ENCODE measurements at places on chromosomes 3 and 15.

DNA sequence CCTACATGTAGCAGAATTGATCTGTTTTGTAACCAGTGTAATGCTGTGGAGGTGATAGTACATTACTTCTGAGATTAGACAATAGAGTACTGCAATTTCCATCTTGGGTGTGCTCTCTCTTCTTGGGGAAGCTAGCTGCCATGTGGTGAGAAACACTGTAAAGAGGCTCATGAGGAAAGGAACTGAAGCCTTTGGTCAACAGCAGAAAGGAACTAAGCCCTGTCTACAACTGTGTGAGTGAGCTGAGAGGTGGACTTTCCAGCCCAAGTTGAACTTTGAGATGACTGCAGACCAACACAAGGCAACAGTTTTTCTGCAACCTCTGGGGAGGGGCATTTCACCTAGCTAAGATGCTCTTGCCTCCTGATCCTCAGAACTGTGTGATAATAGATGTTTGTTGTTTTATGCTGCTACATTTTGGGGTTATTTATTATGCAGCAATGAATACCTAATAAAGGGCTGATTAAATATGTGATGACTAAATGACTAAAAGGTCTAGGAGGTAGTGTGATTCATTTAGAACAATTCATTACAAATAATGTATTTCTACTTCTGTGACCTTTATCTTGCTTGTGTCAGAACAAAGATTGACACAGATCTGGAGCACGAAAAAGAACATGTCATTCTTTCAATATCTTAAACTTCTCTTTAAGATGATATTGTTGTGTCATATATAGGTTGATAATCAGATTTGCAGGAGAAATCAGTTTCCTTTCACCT, 121.6 kb upstream of the THRB start:
- no peak for DNase-seq

DNA sequence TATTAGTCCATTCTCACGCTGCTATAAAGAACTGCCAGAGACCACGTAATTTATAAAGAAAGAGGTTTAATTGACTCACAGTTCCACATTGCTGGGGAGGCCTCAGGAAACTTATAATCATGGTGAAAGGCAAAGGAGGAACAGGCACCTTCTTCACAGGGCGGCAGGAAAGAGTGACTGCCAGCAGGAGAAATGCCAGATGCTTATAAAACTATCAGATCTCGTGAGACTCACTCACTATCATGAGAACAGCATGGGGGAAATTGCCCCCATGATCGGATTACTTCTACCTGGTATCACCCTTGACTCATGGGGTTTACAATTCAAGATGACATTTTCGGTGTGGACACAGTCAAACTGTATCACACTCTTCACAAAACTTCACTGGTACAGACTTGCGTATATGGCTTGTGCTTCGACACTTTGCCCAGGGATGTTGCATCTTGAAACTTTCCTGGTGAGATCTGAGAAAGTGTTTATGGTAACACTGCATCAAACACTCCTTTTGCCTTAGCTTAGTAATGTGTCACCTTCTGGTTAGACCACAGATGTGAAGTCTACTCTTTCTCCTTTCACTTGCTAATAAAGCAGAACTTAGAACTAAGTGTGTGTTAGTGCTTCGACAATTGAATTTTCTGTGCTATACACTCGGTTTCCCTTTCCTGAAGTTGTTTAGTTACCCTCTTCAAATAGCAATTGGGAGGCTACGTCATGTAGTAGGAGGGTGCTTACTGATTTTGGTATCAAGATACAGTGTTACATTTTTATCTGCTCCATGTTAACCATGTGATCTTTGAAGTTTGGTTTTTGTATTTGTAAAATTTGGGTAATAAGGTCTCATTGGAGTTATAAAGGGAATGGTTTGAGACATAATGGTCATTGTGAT, 185.7 kb downstream of the LPP start:
- DNase-seq: no peak

DNA sequence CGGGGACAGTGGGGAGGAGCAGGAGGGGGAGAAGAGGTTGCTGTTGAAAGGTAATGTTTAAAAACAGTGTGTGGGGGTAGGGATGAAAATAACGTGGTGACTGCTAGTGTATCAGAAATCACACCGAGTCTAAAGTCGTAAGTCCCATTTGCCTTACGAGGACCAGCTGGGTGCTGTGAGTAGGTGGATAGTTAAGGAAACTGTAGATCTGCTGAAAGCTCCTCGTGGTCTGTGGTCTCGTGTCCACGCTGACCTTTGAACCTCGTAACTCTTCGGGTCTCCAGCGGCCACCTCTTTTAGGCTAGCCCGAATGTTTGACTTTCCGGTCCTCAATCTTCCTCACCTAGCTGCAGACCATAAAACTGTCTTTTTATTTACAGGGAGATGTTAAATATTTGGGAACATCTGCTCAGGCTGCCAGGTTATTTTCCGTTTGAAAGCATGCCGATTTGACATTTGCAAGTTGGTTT, 29.3 kb upstream of the ST3GAL6 start:
- DNase-seq: no peak

- no peak for DNase-seq
These were observed 177.9 kb upstream of the TLE3 start for GRCh38 chr15:70275461-70276138.

GRCh38 chr15:66938114-66938830, 127.1 kb upstream of the SMAD3 start:
- no peak for DNase-seq

DNA sequence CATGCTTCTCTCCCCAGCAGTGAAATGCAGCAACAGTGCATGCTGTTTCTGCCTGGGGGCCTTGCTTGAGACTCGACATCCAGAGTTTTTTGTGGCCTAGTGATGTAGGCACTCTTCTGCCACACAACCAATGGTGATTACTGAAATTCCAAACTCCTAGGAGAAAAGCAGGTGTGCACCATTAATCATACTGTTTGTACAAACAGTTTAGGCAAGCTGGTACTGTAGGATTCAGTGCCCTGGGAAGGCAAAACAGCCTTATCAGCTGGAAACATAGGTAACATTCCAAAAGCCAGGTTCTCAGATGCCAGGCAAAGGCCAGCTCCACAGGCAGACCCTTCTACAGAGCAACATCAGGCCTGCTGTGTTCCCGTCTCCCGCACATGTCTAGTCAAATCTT, 17.5 kb upstream of the RBP1 start:
- DNase-seq: no peak

DNA sequence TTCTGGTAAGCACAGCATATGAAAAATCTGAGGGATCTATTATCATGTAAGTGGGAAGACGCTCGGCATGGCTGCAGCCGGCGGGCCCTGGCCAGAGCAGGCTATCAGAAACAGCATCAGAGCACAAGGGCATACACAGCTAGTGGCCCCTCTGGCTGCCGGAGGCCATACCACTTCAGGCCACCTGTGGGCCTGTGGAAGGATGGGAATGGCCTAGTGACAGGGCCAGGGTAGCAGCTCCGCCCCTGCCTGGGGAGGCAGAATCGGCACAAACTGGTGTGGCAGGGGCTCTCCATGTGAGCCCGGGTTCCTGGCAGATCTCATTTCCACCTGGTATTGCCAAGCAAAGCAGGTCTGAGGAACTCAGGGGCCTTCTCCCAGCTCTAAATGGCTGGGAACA, 46.4 kb downstream of the SH3BP5 start:
- no peak for DNase-seq

- no peak for DNase-seq
These were observed 294.8 kb downstream of the NR2F2 start for GRCh38 chr15:96625256-96625655.

DNA sequence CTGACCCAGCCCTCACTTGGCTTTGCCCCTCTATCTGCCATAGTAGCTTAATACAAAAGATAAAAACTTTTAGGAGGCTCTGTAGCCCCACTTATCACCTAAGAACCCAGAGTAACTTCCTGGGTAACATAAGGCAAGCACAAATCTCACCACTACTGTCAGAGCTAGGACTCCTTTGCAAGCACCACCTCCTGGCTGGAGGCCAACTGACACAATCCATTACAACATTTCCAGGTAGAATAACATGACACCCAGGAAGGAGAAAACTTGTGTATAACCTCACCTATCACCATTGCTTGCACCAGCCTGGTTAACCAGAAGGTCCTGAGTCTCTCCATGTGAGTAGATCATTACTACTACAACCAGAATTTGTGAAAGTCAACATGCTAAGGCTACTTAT, 230.0 kb downstream of the TUSC7 start:
- DNase-seq: no peak

GRCh38 chr3:153052096-153052460, 109.9 kb upstream of the RAP2B start:
- peak; percentile 85 for DNase-seq

- DNase-seq: peak; percentile 76
These were observed 4.4 kb upstream of the CLDN11 start for GRCh38 chr3:170414202-170414663.

DNA sequence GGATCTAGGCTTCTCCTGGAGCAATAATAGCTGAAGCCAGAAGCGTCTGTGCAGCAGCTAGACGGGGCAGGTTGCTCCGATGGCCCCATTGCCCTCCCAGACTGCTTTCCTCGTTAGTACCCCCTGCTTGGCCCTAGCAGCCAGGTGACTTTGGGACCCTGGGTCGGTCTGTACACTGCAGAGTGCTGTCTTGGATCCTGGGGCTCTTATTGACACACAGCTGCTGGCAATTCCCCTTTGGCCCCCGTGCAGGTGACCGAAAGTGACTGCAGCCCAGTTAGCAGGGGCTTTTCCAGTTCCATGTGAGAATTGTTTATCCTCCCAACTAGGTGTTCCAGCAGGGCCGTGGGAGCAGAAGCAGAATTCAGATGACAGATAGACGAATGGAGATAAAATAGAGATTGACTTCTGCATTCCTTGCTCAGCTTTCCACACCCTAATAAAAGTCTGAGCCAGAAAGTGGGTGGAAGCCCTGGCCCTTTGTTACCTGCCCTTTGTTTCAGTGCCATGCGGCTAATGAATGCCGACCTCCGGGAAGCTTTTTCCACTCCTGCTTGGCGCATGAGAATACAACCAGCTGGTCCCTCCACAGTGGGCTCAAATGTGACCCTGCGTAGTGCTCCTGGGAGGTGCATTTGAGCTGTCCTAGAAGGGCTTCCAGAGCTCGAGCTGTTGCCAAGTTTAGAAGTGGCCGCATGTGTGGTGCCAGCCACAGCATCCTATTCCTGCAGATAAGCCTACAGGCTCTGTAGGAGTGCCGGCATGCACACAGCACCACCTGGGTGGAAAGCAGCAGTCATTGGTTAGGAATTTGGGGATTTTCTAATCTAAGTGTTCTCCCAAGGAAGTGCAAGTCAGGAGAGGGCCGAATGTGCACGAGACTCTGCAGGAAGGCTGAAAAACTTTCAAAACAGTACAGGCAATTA, 94.4 kb downstream of the SLCO3A1 start:
- DNase-seq: no peak

- no peak for DNase-seq
These were observed 256.7 kb upstream of the KCNH8 start for GRCh38 chr3:18891641-18892040.

GRCh38 chr15:77107531-77108355, 36.8 kb upstream of the TSPAN3 start:
- DNase-seq: peak; percentile 15

- no peak for DNase-seq
These were observed 48.8 kb upstream of the TOP2B start for GRCh38 chr3:25713341-25713985.

GRCh38 chr3:197292648-197293047, 5.8 kb downstream of the DLG1 start:
- no peak for DNase-seq

DNA sequence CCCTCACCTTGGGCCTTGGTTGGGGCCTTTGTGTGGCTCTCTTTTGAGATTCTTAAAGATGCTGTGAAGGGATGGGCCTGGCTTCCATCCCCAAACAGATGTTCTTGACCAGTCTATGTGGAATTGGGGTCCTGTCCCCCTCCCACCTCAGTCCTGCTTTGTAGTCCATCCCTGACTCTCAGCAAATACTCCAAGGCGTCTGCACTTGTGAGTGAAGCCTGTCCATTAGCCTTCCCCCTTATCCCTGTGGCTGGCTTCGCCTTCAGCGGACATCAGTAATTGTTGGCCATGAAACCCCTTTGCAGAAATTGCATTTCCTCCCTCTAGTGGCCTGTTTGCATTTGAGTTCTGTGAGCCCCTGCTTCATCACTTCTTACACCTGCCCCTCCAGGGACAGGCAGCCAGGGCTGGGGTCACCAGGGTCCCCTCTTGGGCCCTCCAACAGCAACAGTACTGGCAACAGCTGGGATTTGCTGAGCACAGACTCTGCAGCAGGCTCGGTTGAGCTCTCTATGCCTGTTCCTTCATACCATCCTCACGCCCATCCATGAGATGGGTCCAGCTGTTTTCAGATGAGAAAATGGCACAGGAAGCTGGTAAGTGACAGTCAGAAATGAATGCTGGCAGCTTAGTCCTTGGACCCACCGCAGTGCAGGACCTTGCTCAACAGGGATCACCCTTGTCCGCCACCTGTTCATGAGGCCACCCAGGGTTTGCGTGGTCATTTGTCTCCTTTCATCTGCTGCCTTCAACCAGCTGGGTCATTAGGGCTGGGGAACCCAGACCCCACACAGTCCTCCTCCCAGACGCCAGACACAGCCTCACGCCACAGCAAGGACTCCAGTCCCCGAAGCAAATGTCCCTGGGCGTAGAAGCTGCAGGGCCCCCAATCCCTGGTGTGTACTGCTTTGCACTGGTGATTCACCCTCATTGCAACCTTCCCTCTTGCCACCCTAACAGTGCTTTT, 8.9 kb upstream of the LRRK1 start:
- DNase-seq: no peak

- DNase-seq: no peak
These were observed 105.9 kb upstream of the KCNAB1 start for GRCh38 chr3:156014489-156014888.

DNA sequence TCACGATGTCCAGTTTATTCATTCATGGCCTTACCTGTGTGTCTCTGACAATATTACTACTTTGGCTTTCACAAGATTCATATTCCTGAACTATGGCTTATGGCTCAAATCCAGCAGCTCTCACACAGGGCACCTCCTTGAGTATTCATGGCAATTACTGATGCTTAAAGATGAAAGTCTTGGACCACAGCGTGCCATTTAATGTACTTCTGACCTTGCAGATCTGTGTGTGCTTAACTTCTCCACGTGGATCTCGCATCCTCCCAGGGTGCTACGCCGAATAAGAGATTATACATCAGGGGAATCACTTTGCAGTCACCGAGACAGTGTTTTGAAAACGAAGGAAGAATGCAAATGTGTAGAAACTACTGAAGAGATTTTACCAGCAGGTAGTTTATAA, 147.5 kb downstream of the TNIK start:
- no peak for DNase-seq

DNA sequence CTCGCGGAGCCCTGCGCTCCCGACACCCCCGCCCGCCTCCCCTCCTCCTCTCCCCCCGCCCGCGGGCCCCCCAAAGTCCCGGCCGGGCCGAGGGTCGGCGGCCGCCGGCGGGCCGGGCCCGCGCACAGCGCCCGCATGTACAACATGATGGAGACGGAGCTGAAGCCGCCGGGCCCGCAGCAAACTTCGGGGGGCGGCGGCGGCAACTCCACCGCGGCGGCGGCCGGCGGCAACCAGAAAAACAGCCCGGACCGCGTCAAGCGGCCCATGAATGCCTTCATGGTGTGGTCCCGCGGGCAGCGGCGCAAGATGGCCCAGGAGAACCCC, 464 bp downstream of the SOX2 start:
- DNase-seq: no peak

Measured in non-pigmented ciliary epithelial cell (primary cell).